Left hindlimb (tissue), 1 donor: ENCODE measurements at places on chromosomes 13 and 19.

DNA sequence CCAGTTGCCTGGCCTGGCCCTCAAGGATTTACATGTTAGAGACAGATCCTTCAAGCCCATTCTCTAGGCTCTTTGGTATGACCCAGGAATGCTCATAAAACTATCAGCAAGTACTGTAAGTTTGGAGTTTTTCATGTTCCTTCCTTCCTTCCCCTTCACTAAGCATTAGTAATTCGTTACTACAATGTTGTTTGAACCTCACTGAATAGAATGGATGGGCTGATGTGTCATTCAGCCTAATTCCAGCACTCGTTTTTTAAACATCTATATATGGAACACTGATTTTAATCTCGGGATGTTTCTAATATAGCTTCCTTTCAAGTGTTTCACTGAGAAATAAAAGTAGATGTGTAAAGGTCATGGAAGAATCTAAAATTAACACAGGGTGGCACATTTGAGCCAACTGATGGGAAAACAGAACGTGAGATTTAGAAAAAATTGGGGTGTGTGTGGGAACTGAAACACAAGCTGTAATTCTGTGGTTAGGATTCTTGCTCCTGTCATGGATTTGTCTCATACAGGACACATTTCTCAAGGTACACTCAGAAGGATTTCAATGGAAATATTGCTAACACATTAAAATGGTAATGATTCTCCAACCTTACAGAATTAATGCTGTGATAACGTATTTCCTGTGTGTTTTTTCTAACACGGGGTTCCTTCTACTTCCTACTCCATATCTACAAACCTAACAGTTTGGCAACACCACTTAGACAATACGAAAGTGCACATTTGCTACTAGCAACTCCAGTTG is 93.4 kb downstream of the FLT1 start:
- no peak for DNase-seq

DNA sequence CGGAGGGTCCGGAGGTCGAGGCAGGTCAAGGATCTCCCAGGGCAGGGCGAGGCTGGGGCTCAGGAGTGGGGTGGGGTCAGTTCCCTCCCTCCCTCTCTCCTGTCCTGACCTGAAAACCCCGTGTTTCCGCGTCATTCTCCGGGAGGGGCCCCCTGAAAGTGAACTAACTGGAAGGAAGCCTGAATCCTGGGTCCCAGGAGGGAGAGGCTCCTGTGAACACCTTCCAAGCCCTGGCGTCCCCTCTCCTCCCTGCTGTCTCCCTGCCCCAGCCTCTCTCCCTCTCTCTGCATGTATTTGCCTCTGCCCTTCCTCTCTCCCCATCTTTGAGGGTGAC is 741 bp upstream of the CADM4 start:
- DNase-seq = no peak

- DNase-seq = no peak
Observed at GRCh38 chr13:106277484-106278154, 257.8 kb downstream of the EFNB2 start.

DNA sequence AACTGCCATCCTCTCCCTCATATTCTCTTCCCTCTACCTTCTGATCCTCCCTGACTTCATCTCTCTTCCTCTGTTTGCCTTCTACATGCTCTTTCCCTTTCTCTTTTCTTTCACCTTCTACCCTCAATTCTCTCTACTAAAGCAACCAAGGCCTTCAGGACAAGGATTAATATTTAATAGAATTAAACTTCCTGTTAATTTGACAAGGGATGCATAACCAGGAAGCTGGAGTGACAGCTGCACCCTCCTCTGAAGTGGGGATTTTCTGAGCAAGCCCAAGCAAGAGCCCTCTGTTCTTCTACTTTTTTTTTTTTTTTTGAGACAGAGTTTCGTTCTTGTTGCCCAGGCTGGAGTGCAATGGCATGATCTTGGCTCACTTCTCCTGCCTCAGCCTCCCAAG is 63.4 kb upstream of the MED4 start:
- no peak for DNase-seq

DNA sequence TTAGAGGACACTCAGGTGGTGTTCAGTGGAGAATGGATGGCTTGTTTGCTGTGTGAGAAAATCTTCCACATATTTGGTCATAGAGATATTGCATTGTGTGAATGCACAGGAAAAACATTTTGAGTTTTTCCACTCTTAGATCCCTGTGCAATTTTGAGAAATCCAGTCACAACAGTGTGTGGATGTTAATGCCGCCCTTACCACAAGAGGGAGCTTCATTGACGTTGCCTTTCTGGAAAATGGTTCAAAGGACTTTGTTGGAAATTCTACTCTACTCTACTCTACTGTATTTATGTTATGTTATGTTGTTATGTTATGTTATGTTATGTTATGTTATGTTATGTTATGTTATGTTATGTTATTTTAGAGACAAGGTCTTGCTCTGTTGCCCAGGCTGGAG is 13.4 kb downstream of the ZNF20 start:
- no peak for DNase-seq

GRCh38 chr13:82772816-82773215 is 1109.5 kb downstream of the SLITRK1 start:
- no peak for DNase-seq
